Right renal pelvis (tissue), 4 donors: ENCODE measurements at places on chromosomes 6 and 20. TPM values are rescaled to one million over a fixed set of nuclear protein-coding genes. Genes with fewer than 3 reads are reported as not detected.

GRCh38 chr20:7744411-7744810, 195.8 kb downstream of the HAO1 start:
- no peak for DNase-seq

DNA sequence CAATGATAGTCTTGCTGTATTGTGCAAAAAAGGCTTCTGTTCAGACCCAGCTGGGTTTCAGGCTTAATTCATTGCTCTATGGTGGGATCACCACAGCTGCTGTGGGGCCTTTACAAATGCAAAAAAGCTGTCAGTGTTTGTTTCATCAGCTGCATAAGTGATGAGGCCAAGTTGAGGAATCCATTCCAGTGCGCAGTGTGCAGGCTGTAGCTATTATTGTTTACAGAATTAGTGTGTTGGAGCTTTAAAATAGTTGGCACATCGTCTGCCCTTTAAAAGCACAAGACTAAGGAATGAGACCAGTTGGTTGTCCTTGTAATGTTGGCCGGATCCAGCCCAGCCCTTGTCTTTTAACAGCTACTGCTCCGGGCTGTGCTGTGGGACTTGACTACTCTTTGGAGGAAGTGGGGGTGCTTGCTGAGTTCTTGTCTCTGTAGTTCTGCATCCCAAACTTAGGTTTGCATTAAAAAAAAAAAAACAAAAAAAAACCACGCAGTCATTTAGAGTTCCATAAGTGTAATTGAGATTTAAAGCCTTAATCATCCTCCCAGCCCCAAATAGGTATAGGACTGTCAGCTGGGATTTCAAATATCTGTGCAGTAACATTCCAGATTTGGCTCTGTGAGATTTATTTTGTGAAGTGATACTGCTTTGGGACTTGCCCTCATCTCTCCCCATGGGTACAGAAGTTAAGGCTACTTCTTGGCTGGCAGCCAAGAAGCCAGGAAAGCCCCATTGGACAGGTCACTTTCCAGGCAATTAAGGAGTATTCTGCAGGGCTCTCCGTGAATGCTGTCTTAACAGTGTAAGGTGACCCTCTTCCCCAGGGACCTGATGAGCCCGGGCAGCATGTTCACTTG, 19.3 kb downstream of the JARID2 start:
- DNase-seq, result no peak

DNA sequence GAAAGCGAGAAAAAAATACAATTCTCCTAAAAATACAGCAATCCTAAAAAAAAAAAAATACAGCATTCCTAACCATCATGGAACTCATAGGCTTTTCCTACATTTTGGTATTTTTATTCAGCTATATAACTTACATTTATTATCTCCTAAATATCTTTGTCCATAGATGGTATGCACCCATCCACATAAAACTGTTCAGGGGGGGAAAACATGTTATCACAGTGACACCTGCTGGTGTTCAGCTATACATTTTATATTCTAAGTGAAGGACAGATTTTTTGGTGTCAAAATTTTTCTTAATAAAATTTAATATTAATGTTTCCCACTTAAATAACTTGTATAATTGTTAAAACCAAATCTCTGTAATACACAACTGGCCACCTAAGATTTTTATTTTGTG, 58.0 kb downstream of the BLOC1S5 start:
- DNase-seq, result no peak

DNA sequence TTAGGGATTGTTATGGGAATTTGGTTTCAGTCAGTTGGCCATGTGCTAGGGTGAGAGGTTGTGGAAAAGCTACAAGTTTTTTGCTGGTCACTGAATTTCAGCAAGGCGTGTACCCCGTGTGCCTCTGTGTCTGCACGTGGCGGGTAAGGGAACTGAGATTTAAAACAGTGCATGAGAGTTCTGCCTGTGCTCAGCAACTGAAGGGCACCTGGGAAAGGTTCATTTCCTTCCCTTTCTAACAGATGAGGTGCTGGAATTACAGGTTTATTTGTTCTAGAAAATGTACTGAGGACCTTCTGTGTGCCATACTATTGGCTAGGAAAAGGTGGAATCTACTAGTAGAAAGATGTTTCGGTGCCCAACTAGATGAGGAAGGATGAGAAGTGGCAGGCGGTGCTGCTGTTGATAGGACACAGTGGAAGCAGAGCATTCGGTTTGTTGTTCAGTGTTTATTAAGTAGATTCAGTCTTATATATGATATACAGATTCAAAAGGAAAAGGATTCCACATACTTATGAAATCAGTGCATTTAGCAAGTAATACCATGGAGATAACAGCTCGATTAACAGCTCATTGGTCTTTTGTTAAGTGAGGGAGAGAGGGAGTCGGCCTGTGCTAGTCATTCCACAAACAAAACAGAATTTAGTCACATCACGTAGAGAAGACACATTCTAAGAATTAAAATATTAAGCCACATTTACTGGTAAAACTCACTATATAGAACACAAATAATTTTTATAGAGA, 84.7 kb downstream of the ASXL1 start:
- DNase-seq, result no peak

DNA sequence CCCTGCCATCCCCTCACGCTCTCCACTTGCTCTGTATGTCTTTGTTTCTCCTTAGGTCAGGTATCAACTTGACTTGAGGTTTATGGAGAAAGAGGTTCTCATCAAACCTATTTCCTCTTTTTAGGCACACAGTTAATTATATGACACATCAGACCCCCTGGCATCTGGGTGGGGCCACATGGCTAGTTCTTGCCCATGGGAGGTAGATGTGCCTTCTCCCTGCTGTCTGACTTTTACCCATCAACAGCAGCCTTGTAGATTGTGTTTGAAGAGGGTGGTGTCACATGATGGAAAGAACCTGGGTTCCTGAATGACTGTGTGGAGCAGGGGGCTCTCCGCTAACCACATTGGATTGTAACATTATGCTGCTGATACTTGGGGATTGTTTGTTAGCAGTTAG, 7.2 kb upstream of the UQCC2 start:
- no peak for DNase-seq

- DNase-seq, result no peak
Measured at GRCh38 chr6:33875141-33875581, 71.4 kb upstream of the MLN start.

DNA sequence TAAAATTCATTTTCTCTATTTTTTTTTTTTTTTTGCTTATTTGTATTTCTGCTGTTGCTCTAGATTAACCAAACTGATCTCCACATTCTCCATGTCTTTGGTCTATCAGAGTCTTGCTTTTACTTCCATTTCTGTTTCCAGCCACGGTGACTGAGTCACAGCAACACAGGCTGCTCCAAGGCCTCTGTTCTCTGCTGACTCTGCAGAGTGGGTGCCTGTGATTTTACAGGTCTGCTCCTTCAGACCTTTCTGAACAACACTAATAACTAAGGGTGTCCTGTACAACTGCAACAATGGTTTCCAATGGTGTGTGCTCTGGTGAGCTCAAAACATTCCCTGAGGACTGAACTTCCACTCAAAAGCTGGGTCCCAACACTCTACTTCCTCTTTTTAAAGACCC, 102.3 kb upstream of the BMP2 start:
- no peak for DNase-seq

GRCh38 chr6:149114167-149114566, 203.3 kb upstream of the TAB2 start:
- DNase-seq, result no peak

- no peak for DNase-seq
Measured at GRCh38 chr6:6915219-6915618, 192.5 kb upstream of the RREB1 start.

Gene PDSS2
- polyA plus RNA-seq, result 18.6 TPM

Gene ARHGAP40
- polyA plus RNA-seq, result 1.1 TPM

Gene PREX1
- polyA plus RNA-seq, result 15.0 TPM

Gene RRAGD
- 43.0 TPM for polyA plus RNA-seq

Gene SLC16A10
- polyA plus RNA-seq, result 28.8 TPM
